ENCODE measurements at places on chromosomes 3 and 15.

GRCh38 chr3:192750201-192750600, 22.9 kb upstream of the FGF12 start:
- no peak for DNase-seq

GRCh38 chr3:36680952-36681351, 83.4 kb downstream of the DCLK3 start:
- no peak for DNase-seq

DNA sequence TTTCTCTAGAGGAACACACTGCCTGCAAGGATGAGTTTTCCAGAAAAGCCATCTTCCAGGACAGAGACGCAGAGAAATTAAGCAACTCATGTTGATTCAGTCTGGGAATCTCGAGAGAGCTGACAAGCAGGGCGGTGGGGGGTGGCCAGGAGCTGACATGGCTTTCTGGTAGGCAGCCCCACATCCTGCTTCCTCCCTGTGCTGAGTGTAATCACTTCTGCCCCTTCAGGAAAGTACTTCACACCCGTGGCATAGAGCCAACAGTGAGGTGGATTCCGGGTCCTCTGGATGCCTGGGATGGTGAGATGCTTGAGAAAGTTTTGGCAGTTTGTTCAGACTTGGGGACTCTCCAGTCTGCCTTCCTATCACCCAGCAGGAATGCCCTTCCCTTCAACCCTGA, 221.1 kb downstream of the SLCO3A1 start:
- DNase-seq: no peak

GRCh38 chr3:113240841-113241240, 29.5 kb downstream of the BOC start:
- DNase-seq: no peak

Measured in C1 segment of cervical spinal cord (tissue), 14 donors.